ENCODE measurements at places on chromosomes 16 and 17.

GRCh38 chr16:29664091-29664921 lies 1.3 kb downstream of the SPN start:
- no peak for DNase-seq

- DNase-seq = peak; percentile 59
These were observed at the start of gene ROGDI for GRCh38 chr16:4801962-4802658. ROGDI (minus strand) TSS chr16:4802633; CDS start chr16:4802571, 62 bp downstream.

GRCh38 chr17:38750044-38750311 lies 1.8 kb upstream of the PCGF2 start:
- DNase-seq = no peak

- no peak for DNase-seq
These were observed 2284.7 kb downstream of the TP53TG3F start for GRCh38 chr16:35744084-35744483.

- no peak for DNase-seq
These were observed 82.7 kb upstream of the CDYL2 start for GRCh38 chr16:80887062-80887461.

GRCh38 chr17:78314683-78315354 lies 45.1 kb downstream of the SOCS3 start:
- no peak for DNase-seq

DNA sequence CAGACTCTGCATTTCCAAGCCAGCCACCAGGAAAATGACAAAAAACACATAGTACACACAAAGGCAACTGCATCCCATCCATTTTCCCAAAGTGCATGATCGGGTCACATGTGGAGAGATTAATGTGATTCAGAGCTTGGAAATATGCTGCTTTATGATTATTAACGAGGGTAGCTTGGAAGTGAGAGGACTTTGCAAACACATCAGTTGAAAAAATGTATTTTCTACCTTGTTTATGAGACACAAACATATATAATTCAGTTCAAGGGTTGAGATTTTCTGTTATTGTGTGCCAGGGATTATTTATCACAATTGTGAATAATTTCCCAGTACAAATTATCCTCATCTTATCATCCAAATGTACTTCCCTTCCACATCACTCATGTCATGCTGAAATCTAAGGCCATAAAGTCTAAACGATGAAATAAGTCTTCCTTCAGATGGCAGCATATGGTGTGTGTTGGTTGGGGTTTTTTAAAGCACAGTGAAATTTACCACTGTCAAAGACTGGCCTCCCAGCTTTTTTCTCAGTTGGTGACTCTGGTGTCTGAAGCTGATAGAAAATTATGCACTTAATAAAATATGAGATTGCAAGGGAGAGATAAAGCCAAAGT lies 104.7 kb upstream of the ADAMTS18 start:
- DNase-seq = no peak

- DNase-seq = no peak
These were observed 118.4 kb downstream of the VPS53 start for GRCh38 chr17:596287-596686.

GRCh38 chr17:68835071-68835470 lies 120.1 kb downstream of the ABCA8 start:
- DNase-seq = no peak

GRCh38 chr16:17755158-17755557 lies 284.4 kb upstream of the XYLT1 start:
- no peak for DNase-seq

DNA sequence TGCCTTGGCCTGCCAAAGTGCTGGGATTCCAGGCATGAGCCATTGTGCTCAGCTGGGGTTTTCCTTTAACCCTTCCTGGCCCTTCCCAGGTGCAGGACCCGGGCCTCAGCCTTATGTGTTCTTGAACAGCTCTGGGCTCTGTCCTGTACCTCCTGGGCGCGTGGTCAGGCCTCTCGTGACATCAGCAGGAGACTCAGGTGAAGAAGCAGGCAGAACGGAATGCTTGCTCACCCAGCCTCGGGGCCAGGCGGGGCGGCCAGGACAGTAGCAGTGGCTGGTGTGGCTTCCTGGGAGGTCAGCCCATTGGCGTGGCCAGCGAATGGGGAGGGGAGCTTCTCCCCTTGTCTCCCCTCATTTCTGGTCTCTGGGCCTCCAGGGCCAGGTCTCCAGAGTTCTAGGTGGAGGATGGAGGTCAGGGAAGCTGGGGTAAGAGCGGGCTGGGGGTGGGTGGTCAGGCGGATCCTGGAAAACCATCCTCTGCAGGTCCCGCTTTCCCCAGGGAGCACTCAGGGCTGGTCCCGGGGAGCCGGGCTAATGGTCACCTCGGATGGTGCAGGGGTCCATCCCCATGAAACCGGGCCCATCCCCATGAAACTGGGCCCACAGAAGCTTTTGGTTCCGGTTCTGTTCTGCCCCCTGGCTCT lies 281.5 kb downstream of the SEC14L1 start:
- no peak for DNase-seq

DNA sequence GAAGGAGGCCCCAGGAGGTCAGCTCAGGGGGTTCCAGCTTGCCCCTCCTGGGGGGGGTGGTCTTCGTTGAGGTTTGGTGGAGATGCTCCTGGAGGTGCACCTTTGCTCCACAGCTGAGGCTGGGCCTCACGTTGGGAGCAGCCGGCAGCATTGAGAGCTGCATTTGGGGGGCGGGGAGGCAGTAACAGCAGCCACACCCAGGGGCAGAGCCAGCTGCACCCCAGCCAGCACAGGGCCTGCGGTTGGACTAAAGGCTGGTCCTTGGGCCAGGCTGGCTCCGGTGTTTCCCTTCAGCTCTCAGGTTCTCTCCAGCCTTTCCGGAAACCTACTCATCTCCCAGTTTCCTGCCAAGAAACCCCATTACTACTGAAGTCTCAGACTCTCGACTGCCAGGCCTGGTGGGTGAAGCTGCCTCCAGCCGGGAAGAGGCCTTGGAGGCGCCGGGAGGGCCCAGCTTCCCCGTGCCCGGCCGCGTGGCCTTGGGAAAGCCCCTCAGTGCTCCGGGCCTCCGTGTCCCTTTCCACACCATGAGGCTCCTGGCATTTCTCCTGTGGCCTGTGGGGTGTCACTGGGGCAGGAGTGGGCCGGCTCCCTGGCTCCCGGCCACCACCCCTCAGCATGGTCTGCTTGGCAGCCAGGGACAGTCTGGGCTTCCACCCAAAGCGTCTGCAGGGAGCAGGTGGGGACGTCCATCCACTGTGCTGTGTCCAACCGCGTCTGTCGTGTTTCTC lies 14.0 kb upstream of the BAIAP2 start:
- no peak for DNase-seq

DNA sequence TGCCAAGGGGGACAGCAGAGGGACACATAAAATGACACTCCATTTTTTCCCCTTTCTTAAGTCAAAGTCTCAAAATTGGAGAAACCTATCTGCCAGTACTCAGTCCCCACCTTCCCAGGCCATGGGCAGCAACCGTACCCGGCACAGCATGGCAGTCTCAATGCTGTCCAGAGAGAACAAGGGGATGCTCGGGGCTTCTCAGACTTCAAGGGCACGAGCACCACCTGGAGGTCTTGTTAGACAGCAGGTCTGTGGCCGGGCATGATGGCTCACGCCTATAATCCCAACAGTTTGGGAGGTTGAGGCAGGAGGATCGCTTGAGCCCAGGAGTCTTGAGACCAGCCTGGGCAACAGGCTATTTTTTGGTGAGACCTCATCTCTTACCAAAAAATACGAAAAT lies 3.2 kb downstream of the DNAH17 start:
- DNase-seq = no peak
